Tibial artery (tissue), 4 donors: ENCODE measurements at places on chromosomes 6 and 20.

- H3K36me3 ChIP-seq, result no peaks in the 10 kb centered on the region
- H3K27ac ChIP-seq, result no peak overlapping the region
- no peaks in the 10 kb centered on the region for H3K4me1 ChIP-seq
- no peaks in the 10 kb centered on the region for H3K27me3 ChIP-seq
- H3K4me3 ChIP-seq, result no peak overlapping the region
- no peak for DNase-seq
Observed at GRCh38 chr6:129515004-129515403, 195.0 kb downstream of the ARHGAP18 start.

DNA sequence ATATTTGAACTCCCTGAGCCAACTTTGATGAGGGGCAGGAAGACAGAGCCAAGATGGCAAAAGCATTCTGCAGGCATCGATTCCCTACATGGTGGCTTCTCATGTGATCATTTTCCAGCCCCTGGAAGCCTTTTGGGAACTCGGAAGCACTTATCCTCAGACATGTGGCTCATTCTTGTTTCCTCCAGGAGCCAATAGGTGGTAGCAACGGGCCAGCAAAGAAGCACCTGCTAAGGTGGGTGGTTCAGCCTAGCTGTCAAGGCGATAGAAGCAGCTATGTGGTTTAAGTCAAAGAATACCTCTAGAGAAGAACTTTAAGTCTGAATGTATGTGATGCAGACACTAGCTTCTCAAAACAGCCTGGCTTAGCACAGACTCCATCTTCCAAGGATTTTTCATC lies 64.9 kb upstream of the PAX1 start:
- no peaks in the 10 kb centered on the region for H3K27me3 ChIP-seq
- H3K27ac ChIP-seq, result no peak overlapping the region
- H3K36me3 ChIP-seq, result no peaks in the 10 kb centered on the region
- DNase-seq, result no peak
- H3K4me3 ChIP-seq, result no peak overlapping the region
- no peaks in the 10 kb centered on the region for H3K4me1 ChIP-seq

GRCh38 chr20:35823937-35824336 lies 52.1 kb downstream of the PHF20 start:
- no peak for DNase-seq
- H3K4me3 ChIP-seq, result no peak overlapping the region
- H3K27me3 ChIP-seq, result no peaks in the 10 kb centered on the region
- H3K36me3 ChIP-seq, result no peaks in the 10 kb centered on the region

GRCh38 chr6:35552285-35552917 lies 39.7 kb upstream of the TULP1 start:
- no peak overlapping the region for H3K27ac ChIP-seq
- peaks cover 12% of the 10 kb centered on the region for H3K4me1 ChIP-seq
- no peak overlapping the region for H3K4me3 ChIP-seq
- H3K36me3 ChIP-seq, result no peaks in the 10 kb centered on the region
- no peaks in the 10 kb centered on the region for H3K27me3 ChIP-seq
- DNase-seq, result no peak

GRCh38 chr20:21968486-21968885 lies 263.0 kb downstream of the PAX1 start:
- no peak overlapping the region for H3K27ac ChIP-seq
- H3K27me3 ChIP-seq, result no peaks in the 10 kb centered on the region
- H3K4me1 ChIP-seq, result no peaks in the 10 kb centered on the region
- no peak for DNase-seq
- no peaks in the 10 kb centered on the region for H3K36me3 ChIP-seq

- H3K4me3 ChIP-seq, result peak overlapping the region; percentile 74
- peaks cover 35% of the 10 kb centered on the region for H3K4me1 ChIP-seq
- H3K36me3 ChIP-seq, result no peaks in the 10 kb centered on the region
- no peaks in the 10 kb centered on the region for H3K27me3 ChIP-seq
Observed at GRCh38 chr20:46088409-46089166, 1.2 kb downstream of the NCOA5 start.

DNA sequence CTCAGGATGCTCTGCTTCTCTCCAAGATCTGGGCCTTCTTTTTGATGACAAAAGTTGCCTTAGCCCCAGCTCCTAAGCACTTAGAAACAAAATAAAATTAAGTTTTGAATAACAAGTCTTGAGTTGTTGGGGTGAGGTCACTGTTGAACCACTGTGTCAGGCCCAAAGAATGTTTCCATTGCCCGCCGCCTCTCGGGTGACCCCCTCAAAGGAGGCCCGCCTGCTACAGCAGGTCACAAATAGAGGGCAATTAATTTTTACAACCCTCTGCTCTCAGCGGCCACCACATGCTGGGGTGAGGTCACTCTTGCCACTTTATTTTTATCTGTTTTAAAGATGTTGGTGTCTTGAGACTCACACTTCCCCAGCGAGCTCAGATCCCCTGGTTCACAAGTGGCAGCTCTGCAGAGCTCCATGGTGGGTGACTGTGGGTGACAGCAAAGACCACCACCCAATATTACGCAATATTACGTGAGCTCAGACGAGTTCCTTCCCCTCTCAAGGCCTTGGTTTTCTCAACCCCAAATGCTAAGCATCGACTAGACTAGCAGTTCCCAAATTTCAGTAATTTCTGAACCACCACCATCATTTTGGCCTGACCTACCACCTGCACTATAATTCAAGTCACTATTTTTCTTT lies 247.7 kb upstream of the PMEPA1 start:
- H3K4me1 ChIP-seq, result no peaks in the 10 kb centered on the region
- no peak for DNase-seq
- no peaks in the 10 kb centered on the region for H3K36me3 ChIP-seq
- H3K27ac ChIP-seq, result no peak overlapping the region

- no peak overlapping the region for H3K27ac ChIP-seq
- no peaks in the 10 kb centered on the region for H3K27me3 ChIP-seq
- DNase-seq, result no peak
Observed at GRCh38 chr6:3797231-3798054, 45.9 kb upstream of the PXDC1 start.
